ENCODE measurements at places on chromosomes 2 and 18. TPM values are rescaled to one million over a fixed set of nuclear protein-coding genes. Genes with fewer than 3 reads are reported as not detected.

LRP1B gene
- 0.18 TPM for total RNA-seq

CNDP1 gene
- not detected for total RNA-seq

RAD51AP2 gene
- not detected for total RNA-seq

RAX gene
- not detected for total RNA-seq

ANKRD12 gene
- 45.9 TPM for total RNA-seq

SLC30A3 gene
- not detected for total RNA-seq

ALPI gene
- total RNA-seq: not detected

MTLN gene
- 70.8 TPM for total RNA-seq

SETBP1 gene
- 0.38 TPM for total RNA-seq

VSNL1 gene
- not detected for total RNA-seq

HMSD gene
- not detected for total RNA-seq

OR6B2 gene
- total RNA-seq: not detected

All from endothelial cell of coronary artery (primary cell).